ENCODE measurements at places on chromosomes 7 and 10. TPM values are rescaled to one million over a fixed set of nuclear protein-coding genes. Genes with fewer than 3 reads are reported as not detected.

Gene ELMO1
- total RNA-seq: not detected

Gene OSBPL3
- total RNA-seq: 40.7 TPM

Gene UNC5B
- 116 TPM for total RNA-seq

Gene FBXL15
- total RNA-seq: 15.8 TPM

Gene CALHM2
- 26.3 TPM for total RNA-seq

Gene FGFR2
- total RNA-seq: 2.6 TPM

Gene FEZF1
- not detected for total RNA-seq

Gene MSS51
- 1.9 TPM for total RNA-seq

Gene SLC13A1
- not detected for total RNA-seq

Gene BTBD16
- total RNA-seq: not detected

Gene SPDYE2
- total RNA-seq: not detected

Gene ATP6V0A4
- 0.14 TPM for total RNA-seq

Gene HYAL4
- 1.3 TPM for total RNA-seq

Gene MIOS
- 25.8 TPM for total RNA-seq

Gene GBX1
- not detected for total RNA-seq

Gene ASB10
- not detected for total RNA-seq

Gene NKX2-3
- not detected for total RNA-seq

Gene EIF3B
- total RNA-seq: 192 TPM

Gene MRC1
- total RNA-seq: under 0.01 TPM

Gene MRM2
- 10.9 TPM for total RNA-seq

Gene CTAGE8
- under 0.01 TPM for total RNA-seq

All from placental pericyte (primary cell).